ENCODE measurements at places on chromosomes 6 and 20. TPM values are rescaled to one million over a fixed set of nuclear protein-coding genes. Genes with fewer than 3 reads are reported as not detected.

- DNase-seq: no peak
These were observed 42.8 kb downstream of the MCHR2 start for GRCh38 chr6:99951016-99951805.

DNA sequence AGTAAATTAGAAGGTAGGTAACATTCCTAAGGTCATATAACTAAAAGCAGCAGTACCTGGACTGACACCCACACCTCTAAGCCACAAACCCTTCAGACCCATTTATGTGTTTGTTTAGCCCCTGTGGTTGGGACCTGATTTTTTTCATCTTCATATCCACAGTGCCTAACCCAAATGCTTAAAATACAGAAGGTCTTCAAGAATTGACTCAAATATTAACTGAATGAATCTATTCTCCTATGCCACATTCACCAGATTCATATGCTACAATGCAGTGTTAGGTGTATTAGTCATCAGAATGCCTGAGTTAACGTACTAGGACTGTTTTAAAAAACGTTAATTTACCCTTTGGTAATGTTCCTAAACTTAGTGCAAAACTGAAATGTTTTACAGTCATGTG is 124.8 kb downstream of the AHI1 start:
- DNase-seq: no peak

DNA sequence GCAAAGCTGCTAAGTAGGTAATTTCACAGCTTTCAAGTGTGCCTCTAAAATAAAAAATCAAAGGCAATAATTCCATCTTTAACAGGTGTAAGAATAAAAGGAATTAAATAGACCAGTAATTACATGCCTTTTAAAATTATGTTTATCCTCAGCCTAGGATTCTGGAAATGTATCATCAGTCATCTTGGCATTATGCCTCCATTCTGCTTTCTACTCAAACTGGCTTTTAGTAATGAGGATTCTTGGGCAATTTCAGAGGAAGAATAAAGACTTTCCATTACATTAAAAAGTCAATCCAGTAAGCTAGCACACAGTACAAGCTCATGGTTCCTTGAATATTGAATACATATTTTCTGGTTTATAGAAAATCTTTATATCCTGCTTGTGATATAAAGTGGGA is 44.7 kb downstream of the GSTA2 start:
- DNase-seq: peak; percentile 17

- DNase-seq: no peak
These were observed 1.6 kb upstream of the CD93 start for GRCh38 chr20:23087587-23088251.

SAMD10 gene
- total RNA-seq: 4.5 TPM

- no peak for DNase-seq
These were observed 273.8 kb downstream of the GMDS start for GRCh38 chr6:1971612-1972011.

All from MCF 10A (cell line).